Sigmoid colon (tissue), 7 donors: ENCODE measurements at places on chromosomes 11 and 22. TPM values are rescaled to one million over a fixed set of nuclear protein-coding genes. Genes with fewer than 3 reads are reported as not detected.
A peak's percentile ranks its signal among the peaks of the same experiment; 100 is the strongest.

DNA sequence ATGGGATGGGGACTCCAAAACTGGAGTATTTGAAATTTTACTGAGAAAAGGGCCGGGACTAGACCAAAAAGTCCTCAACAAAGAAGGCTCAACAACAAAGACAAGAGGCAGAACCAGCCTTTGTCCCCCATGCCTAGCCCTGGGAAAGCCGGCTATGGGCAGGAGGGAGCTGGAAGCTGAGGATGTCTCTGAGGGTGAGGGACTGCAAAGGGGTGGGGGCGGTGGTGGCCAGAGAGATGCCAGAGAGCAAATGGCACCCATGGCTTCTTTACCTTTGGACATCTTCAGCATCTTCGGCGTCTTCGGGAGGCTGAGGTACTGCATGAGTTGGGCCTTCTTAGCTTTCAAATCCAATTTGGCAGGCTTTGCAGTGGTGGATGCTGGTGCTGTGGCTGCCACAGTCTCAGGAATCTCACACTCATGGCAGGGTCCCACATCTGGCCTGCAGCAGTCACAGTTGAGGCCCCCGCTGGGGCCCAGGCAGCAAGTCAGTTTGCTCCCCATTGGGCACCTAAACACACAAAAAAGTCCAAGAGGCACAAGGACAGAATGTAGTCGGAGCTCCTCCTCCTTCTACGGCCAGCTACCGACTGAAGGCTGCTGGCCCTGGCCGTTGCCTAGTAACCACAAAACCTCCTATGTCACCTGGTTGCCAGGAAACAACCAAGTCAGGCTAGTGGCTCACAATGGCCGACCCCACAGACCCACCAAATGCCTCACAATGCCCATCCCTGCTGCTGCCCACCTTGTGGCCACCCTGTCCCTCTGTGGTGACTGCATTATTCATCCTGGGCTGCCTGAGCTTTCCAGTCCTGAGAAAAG is at the start of gene C22orf42:
TSS of gene C22orf42 (minus strand) at position 592 of the 822 bp plus-strand sequence. CDS start at position 504, 88 bp downstream.
- H3K36me3 ChIP-seq: no peaks in the 10 kb centered on the region
- H3K27me3 ChIP-seq: peaks cover 5% of the 10 kb centered on the region
- no peak for DNase-seq

Gene PATE4
- not detected for total RNA-seq

- no peaks in the 10 kb centered on the region for H3K27me3 ChIP-seq
- no peaks in the 10 kb centered on the region for H3K36me3 ChIP-seq
- peak; percentile 80 for DNase-seq
- H3K27ac ChIP-seq: no peak overlapping the region
Measured at GRCh38 chr22:32587449-32587848, 112.8 kb downstream of the FBXO7 start.

GRCh38 chr11:117704395-117705100 is 92.5 kb downstream of the DSCAML1 start:
- DNase-seq: no peak
- no peaks in the 10 kb centered on the region for H3K27me3 ChIP-seq
- H3K27ac ChIP-seq: no peak overlapping the region
- H3K4me3 ChIP-seq: no peak overlapping the region
- no peaks in the 10 kb centered on the region for H3K4me1 ChIP-seq
- H3K36me3 ChIP-seq: no peaks in the 10 kb centered on the region

Gene QSER1
- total RNA-seq: 30.3 TPM

GRCh38 chr11:122491509-122491908 is 164.0 kb upstream of the UBASH3B start:
- no peaks in the 10 kb centered on the region for H3K4me1 ChIP-seq
- H3K27ac ChIP-seq: no peak overlapping the region
- no peak for DNase-seq
